Testis (tissue), 5 donors: ENCODE measurements at places on chromosomes 5 and 9. TPM values are rescaled to one million over a fixed set of nuclear protein-coding genes. Genes with fewer than 3 reads are reported as not detected.

LRRC19 gene
- total RNA-seq, result not detected

PRLR gene
- 6.3 TPM for total RNA-seq

ANKRD18A gene
- total RNA-seq, result 51.7 TPM

- no peak for DNase-seq
Observed at GRCh38 chr5:110094109-110094508, 404.4 kb downstream of the MAN2A1 start.

GRCh38 chr5:145237843-145238242 lies 597.3 kb downstream of the PRELID2 start:
- DNase-seq, result peak; percentile 69

DNA sequence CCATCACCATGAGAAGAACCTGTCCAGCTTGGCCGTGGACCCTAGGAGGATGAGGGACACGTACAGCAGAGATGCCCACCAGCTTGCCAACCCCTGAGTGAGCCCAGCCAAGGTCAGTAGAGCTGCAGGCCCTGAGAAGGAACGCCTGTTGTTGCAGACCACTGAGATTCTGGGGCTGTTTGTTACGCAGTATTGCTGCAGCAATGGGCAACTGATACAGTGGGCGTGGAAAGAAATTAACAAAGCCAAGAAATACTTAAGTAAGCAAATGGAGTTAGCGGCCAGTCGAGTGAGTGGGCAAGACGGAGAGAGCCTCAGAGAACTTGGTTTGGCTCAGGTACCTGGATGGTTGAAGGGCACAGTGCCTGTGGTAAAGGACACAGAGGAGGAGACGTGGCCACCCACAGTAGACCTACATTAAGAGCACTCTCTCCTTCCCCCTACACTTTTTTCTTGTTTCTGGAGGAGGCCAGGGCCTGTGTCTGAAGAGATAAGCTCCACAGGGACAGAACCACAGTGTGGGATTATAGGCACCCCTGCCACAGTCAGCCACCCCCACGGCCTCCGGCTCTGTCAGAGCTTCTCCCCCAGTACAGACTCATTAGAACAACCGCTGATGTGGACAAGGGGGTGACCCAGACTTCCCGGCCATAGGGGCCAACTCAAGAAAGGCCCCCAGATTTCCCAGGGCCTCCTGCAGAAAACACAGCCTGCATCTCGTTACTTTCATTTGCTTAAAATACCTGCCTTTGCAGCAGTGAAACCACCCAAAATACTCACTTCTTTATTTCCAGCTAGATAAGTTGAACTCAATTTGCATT lies 40.1 kb upstream of the GRHPR start:
- DNase-seq, result no peak

- DNase-seq, result no peak
Observed at GRCh38 chr9:37198831-37199230, 78.5 kb downstream of the ZCCHC7 start.

GRCh38 chr9:130731355-130731754 lies 37.8 kb downstream of the EXOSC2 start:
- no peak for DNase-seq
